IPS DF 19.7 (cell line): ENCODE measurements at places on chromosomes 5 and 9.
A peak's percentile ranks its signal among the peaks of the same experiment; 100 is the strongest.

DNA sequence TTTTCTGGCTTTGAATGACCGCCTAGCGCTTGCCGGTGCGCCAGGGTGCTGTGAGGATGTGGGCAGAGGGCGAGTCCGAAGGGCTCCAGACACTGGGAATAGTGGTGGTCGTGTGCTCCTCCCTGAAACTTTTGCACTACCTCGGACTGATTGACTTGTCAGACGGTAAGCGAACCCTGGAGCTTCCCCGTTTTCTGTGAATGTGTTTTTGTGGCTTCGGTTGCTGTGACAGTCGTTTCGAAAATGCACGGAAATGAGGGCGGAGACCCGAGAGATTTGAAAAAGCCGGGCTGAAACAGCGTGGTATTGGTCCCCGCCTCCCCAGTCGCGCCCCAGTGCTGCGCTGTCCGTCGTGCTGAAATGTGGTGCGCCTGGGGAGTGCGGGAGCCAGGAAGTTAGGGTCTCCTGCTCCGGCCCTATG is 102.5 kb upstream of the GABRP start:
- no peak for DNase-seq

- DNase-seq = no peak
Measured at GRCh38 chr9:69173497-69173890, 583 bp upstream of the TJP2 start.

GRCh38 chr5:16806711-16807546 is 129.2 kb downstream of the MYO10 start:
- DNase-seq = no peak

- DNase-seq = peak; percentile 56
Measured at GRCh38 chr9:133737774-133738639, at the start of gene SARDH. Gene SARDH, minus strand, starts transcription at chr9:133738352. Its CDS starts 4,179 bp downstream, at chr9:133734173.

DNA sequence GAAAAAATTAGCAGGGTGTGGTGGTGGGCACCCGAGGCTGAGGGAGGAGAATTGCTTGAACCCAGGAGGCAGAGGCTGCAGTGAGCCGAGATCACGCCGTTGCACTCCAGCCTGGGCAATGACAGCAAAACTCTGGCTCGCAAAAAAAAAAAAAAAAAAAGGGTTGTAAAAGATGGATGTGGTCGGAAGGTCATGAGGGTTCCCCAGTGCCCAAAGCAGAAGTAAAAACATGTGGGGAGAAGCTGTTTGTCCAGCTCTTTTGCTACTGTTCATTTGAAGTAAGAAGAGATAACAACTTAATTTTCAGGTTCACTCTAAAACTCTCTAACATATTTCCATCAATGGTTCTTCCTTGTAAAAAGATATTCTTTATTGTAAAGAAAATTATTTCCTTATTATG is 57.1 kb upstream of the GOLPH3 start:
- DNase-seq = no peak

- DNase-seq = no peak
Measured at GRCh38 chr9:110769667-110770066, 101.1 kb downstream of the MUSK start.

DNA sequence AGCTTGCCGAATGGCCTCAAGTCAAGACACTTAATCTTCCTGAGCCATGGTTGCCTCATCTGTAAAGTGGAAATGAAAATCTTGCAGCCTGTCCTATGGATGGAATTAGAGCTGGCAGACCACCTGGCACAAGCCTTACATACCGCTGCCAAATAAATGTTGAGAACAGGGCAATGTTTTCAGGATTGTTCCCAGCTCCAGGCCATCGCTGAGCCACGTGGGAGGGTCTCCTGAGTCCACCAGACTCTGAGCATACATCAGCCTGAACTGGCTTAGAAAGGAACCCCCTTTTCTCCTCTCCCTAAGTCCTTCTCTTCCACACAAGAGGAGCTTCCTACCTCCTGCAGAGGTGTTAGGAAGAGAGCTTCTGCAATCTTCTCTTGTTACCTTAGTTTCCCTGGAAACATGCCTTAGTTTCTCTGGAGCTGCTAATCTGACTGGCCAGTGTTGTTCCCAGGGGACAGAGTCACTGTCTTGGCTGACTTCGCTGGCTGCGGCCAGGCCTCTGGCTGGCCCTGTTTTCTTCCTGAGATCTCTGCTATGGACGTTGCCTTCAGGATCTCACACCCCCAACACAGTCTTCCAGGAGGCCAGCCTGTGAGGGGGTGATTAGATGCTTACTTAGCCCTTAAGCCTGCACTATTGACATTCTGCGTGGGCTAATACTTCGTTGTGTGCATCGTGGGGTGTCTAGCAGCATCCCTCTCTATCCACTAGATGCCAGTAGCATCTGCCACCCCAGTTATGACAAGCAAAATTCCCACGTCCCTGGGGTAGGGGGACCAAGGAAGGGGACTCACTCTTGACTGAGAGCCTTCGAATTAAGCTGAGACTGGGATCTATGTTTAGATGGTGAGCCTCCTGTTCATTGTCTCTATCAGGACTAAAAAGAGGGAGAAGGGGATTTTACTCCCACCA is 62.2 kb downstream of the BOD1 start:
- DNase-seq = no peak

DNA sequence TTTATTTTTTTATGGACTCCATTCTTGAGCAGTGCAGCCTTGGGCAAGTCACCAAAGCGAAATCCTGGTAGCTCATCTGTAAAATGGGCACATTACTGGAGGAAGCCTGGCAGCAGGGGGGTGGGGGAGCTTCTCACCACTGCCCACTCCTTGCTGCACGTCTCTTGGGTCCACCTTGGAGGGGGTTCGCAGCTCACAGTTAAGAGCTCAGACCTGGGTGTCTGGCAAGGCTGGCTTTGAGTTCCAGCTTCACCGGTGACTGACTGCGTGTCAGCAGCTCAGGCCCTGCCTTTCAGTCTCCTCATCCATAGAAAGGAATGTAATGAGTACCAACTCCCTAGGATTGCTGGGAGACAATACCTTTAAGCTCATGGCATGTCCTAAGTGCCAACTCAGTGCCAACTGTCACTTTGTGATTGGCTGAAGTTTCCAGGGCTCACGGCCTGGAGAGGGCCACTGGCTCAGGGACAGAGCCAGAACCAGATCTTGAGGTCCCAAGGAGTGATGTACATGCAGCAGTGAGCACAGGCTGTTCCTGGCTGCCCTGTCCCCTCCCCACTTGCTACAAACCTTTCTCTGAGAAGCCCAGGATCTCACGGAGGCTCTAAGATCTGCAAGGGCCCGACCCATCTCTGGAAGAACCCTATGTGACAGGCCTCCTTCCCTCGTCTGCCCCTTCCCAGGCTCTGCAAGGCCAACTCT is 72.9 kb downstream of the C9orf50 start:
- no peak for DNase-seq

- no peak for DNase-seq
Measured at GRCh38 chr5:125550274-125550673, 803.8 kb upstream of the ZNF608 start.

- DNase-seq = no peak
Measured at GRCh38 chr5:157475432-157475831, 15.4 kb downstream of the NIPAL4 start.

DNA sequence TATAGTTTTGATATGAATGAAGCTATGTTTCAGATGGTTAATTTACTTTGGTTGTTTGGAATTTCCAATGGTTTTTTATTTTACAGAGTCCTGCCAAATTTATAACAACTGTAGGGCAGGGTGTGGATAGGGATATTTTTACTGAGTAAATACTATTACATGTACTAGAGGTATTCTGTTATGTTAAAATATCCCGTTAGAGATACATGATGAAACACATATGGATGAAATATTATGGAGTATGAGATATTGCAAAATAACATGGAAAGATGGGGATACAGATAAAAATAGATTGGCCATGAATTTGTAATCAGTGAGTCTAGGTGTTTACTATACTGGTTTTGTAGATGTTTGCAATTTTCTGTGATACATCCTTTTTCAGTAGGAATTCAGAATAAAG is 76.7 kb downstream of the RAB24 start:
- no peak for DNase-seq

DNA sequence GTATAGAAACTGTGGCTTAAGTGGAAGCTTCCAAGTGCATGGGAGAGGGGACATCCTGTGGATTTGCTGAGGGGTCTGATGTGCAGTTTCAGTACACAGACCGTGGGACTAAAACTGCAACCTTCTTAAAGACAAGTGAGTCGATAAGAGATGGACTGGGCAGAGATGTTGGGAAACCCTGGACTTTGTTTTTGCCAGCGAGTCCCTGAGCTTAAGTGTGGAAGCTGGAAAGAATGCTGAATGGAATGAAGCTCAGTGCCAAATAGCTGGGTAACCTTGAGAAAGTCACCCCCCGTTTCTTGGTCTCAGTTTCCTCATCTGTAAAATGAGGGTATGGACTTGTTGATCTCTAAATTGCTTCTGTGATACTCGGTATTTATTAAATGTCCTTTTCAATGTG is 37.3 kb upstream of the KLF9 start:
- no peak for DNase-seq

- DNase-seq = no peak
Measured at GRCh38 chr5:154840435-154841272, 9.7 kb downstream of the FAXDC2 start.

GRCh38 chr9:89734600-89735041 is 129.8 kb downstream of the GADD45G start:
- DNase-seq = no peak

DNA sequence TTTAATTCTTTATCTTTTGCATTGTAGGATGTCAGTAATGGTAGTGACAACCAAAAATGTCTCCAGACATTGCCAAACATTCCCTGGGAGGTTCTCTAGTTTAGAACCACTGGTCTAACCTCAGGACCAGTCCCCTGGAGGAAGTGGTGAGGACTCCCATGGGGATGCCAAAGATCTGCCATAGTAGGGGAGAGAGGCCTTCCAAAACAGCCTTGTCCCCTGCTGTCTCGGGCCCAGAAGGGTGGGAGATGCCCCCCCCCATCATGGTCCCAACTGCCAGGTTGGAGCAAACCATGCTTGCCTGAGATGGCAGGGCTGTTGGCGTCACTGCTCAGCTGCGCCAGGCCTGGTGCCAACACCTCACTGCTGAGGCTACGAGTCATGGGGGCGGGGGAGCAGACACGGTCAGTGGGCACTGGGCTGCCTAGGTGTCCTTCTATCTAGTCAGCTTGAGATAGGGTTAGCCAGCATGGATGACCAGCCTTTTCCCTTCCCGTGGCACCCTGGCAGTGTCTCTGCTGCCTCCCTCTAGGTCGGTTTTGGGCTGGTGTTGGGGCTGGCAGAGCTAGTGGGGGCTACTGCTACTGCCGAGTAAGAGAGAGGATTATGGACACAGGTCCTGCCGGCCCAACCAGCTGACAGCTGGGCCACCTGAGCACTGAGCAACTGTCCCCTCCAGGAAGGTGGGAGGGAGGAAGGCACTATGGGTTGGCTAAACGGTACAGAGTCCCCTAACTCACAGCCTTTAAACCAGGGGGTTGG is 8.3 kb upstream of the CXXC5 start:
- no peak for DNase-seq

DNA sequence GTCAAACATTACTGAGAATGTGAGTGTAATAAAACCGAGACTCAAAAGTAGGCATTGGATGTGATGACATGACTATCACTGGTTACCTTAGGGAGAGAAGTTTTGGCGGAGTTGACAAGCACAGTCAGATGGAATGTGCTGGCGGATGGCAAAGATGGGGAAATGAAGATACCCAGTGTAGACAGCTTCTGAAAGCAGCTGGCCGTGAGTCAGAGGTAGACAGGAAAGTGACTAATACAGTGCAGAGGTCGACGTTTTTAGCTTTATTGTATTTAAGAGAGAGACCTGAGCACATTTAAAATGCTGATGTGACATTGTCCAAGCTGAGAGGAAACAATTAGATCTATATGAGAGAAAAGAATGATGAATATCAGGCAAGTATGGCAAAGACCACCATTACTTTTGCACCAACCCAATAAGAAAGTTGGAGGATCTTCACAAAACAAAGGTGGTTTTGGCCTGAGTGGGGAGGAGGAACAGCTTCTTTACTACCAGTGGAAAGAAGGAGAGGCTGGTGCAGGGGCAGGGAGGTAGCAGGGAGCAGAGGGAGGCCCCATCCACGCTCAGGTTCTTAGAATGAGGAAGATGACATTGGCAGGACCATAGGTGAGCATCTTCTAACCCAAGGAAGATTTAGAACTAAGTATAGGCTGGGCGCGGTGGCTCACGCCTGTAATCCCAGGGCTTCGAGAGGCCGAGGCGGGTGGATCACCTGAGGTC is 36.7 kb upstream of the KCNIP1 start:
- DNase-seq = no peak

- no peak for DNase-seq
Measured at GRCh38 chr5:128532127-128532526, 5.9 kb downstream of the FBN2 start.

GRCh38 chr9:3874449-3875360 is 348.9 kb upstream of the RFX3 start:
- DNase-seq = no peak

DNA sequence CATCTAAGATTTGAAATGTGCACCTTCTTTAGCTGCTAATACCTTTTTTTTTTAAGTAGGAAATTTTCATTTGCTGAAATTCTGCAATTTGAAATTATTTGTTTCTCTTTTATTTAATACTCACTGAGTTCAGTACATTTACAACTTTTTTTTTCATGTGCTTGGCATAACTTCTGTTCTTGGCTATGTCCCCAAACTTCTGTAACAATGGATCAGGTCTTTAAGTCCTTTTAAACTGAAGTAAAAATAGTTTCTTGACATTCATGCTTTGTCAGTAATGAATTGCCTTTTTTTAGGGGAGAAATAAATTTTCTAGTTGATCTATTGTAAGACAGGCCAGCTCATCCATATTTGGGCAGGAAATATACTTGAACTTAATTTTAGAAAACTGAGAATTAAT is 41.5 kb downstream of the EDIL3 start:
- no peak for DNase-seq

DNA sequence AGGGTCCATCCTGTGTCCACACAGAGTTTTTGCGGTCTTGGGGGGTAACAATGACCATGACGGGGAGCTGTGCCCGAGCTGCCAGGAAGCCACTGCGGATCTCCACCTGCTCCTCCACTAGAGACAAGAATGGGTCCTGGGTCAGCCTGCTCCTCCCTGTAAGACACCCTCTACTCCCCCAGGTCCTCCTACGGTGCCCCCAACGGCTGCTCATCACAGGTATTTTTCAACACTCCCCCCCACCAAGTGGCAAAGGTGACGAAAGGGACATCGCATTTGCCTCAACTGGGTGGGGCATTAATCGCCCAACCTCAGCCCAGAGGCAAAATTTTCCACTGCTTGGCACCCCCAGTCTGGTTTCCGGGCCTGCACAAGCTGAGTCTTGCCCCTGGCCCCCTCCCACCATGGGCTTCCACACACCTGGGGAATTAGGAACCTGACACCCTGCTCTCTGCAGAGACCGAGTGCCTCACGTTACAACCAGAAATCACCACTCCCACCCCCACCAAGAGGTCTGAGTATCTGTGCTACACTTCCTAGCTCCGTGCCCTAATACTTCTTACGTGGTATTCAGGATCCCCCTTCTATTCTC is 9.6 kb downstream of the NOL6 start:
- DNase-seq = no peak

- DNase-seq = no peak
Measured at GRCh38 chr9:38079461-38080031, 10.5 kb upstream of the SHB start.
